ENCODE measurements at places on chromosomes 16 and 17.

GRCh38 chr17:72342061-72342460, 221.2 kb downstream of the SOX9 start:
- no peak for DNase-seq

GRCh38 chr17:44121997-44122815, 1.2 kb downstream of the HDAC5 start:
- no peak for DNase-seq

DNA sequence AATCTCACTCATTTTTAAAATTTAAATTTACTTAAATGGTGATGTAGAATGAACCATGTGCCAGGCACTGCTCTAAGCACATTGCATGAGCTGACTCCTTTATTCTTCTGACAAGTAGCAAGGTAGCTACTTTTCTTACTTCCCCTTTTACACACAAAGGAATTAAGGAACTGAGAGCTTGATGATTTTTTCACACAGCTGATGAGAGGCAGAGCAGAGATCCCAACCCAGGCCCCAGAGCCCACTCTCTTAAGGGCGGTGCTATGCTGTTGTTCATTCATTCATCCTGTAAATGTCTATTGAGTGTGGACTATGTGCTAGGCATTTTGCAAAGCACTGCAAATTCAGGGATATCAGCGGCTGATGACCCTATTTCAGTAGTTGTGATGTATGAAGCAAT, 17.9 kb downstream of the SEC14L5 start:
- no peak for DNase-seq

GRCh38 chr16:67923414-67924116, 8.1 kb downstream of the CTRL start:
- no peak for DNase-seq

DNA sequence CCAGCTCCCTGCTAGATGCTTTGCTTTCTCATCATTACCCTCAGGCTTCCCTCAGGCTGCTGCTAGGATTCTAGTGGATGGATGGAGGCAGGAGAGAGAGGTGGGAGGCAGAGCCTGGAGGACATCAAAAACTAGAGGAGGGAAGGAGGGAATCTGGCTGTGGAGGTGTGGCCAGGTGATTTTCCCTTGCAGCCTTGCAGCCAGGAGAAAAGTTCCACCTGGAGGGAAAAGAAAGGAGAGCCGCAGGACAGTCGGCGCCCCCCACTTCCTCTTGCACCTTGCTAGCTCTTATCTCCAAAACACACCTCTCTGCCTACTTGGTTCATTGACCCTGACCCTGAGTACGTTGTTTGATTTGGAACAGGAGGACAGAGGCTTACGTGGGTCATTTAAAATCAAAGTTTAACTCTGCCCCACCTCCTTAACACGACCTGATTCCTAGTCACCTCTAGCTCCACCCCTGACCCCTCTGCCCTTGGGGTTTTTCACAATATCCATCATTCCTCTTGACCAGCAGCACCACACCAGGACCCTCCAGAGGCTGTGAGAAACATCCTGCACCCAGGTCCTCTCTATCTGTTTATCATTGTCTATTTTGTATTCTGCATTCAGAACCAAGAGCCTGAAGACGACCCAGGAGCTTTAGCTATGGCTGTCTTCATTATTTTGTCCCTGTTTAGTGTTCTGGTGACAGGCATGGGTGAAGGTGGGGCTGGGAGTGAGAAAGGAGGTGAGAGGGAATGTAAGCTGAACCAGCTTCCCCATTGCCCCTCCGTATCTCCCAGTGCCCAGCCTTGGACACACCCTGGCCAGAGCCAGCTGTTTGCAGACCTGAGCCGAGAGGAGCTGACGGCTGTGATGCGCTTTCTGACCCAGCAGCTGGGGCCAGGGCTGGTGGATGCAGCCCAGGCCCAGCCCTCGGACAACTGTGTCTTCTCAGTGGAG, 15.9 kb downstream of the AOC3 start:
- DNase-seq: no peak

GRCh38 chr17:6755281-6755680, 565 bp upstream of the XAF1 start:
- DNase-seq: no peak

DNA sequence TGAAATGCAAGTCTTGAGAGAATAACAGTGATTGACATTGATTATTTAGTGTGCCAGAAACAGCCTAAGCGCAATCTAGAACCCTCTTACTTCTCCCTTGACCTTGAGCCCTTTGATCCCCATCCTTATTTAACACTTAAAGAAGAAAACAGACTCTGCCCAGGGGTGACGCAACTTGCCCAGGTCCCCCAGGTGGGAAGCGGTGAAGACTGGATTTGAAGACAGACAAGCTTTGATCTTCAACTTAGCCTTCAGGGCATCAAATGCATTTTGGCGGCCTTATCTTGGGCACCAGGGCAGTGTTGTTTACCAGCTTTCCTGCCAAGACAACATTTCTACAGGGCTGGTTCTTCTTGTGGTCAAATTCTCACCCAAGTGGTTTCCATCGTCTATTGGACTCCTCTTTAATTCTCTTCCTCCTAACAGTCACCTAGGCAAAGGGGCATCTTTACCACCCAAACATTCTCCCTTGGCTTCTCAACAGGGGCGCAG, 8.9 kb upstream of the CIITA start:
- no peak for DNase-seq

DNA sequence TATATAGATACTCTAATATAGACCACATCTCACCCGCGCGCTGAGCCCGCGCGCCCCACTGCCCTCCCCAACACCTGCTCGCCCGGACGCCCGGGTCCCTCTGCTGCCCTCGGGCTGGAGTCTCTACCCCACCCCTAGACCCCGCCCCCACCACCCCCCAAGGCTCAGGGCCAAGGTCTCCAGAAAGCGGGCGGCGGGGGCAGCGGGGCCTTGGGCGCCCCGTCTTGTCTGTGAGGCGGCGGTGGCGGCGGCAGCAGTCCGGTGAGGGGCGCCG, 2.6 kb downstream of the HES7 start:
- no peak for DNase-seq

DNA sequence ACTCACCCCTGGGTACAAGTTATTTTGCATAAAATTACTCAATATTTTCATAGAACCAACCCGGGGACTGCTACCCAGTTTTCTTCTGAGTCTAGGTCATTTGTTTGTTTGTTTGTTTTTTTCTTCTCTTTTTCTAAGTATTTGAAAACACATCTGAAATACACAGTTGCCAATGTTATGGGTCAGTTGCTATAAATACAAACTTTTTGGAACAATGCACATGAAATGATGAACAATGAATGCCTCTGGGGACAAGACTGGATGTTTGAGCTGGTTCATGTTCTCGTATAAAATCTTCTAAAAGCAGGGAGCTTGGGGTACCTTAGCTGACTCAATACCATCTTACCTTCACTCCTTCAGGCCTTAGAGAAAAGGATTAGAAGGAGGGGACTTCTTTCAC, 30.5 kb downstream of the TMEM238L start:
- no peak for DNase-seq

- DNase-seq: no peak
These were observed 18.1 kb downstream of the SOST start for GRCh38 chr17:43740541-43740940.

GRCh38 chr17:63474174-63474573, 2.7 kb upstream of the ACE start:
- DNase-seq: no peak

DNA sequence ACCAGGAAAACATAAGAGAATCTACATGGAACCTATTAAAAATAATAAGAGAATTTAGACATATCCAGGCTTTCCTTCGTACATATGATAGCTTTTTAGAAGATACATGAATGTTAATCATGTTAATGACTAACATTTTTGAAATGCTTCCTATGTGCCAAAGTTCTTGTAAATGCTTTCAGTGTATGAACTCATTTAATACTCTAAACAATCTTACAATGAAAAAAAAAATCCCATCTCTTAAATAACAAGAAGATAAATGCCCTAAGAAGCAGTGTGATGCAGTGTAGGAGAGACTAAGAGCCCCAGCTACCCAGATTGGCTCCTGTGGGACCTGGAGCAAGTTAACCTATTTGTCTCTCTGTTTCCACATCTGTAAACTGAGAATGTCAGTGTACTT, 220.4 kb upstream of the MYOCD start:
- no peak for DNase-seq

- DNase-seq: no peak
These were observed 1.2 kb upstream of the KRT17 start for GRCh38 chr17:41625602-41626001.

GRCh38 chr17:45332989-45333701, 16.3 kb upstream of the MAP3K14 start:
- no peak for DNase-seq

DNA sequence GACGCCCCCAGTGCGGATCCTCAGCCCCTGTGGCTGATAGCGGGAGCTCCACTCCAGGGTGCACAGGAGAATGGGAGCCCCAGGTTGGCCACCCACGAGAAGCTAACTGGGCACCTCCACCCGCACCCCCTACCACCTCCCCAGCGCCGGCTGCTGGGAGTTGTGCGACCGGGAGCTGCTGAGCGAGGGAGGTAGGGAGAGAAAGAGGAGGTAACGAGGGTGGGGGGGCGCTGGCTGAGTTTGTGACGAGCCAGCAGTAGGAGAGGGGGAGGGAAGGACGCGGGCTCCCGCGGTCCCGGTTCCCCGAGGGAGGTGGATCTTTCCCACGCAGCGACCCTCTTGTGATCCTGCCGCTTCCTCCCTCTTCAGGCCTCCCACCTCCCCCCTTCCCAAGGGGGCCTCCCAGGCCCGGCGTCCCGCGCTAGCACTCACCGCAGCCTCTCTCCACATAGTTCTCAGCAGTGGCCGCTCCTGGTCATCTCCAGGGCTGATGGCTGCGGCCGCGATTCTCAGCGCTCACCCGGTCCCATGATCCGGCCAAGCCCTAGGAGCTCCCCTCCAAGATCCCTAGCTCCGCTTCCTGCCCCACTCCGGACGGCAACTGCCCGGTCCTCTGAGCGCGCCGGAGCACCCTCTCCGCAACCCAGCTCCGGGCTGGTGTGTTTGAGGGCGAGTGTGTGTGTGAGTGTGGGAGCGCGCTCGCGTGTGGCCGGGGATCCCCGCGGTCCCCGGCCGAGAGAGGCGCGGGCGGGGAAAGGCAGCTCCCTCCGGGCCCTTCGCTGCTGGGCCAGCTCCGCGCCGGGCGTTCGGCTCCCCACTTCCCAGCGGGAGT, at the start of gene GRIN2A:
Gene GRIN2A, minus strand, starts transcription at position 207 of the 832 bp plus-strand sequence. CDS start 2,017 bp downstream, outside the sequence.
- DNase-seq: no peak

DNA sequence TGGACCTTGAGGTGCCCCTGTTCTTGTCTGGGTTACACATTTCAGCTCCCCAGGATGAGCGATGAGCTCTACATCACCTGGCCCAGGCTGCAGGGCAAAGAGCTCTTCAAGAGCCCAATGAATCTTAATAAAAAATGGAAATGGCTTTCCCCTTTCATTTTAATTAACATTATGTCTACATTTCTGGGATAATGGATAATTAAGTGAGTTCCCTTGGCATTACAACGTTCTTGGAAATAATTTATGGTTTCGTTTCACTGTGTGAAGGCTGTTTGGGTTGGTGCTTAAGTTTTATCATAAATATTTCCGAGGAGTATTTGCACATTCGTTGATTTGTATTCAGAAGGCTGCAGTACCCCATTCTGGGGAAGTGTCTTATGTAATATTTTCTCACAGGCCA, 678.3 kb upstream of the EEF2KMT start:
- no peak for DNase-seq

DNA sequence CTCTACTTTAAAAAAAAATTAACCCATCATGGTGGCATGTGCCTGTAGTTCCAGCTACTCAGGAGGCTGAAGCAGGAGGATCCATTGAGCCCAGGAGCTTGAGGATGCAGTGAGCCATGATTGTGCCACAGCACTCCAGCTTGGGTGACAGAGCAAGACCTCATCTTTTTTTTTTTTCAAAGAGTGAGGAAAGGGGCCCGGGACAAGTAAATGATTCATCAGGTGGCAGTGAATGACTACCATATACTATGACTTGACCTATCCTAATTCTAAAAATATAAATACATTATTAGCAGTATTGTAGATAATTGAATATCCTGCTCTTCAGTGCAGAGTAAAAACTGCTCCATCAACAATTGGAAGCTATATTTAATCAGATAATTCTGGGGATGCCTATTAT, 55.3 kb downstream of the CLUH start:
- no peak for DNase-seq

DNA sequence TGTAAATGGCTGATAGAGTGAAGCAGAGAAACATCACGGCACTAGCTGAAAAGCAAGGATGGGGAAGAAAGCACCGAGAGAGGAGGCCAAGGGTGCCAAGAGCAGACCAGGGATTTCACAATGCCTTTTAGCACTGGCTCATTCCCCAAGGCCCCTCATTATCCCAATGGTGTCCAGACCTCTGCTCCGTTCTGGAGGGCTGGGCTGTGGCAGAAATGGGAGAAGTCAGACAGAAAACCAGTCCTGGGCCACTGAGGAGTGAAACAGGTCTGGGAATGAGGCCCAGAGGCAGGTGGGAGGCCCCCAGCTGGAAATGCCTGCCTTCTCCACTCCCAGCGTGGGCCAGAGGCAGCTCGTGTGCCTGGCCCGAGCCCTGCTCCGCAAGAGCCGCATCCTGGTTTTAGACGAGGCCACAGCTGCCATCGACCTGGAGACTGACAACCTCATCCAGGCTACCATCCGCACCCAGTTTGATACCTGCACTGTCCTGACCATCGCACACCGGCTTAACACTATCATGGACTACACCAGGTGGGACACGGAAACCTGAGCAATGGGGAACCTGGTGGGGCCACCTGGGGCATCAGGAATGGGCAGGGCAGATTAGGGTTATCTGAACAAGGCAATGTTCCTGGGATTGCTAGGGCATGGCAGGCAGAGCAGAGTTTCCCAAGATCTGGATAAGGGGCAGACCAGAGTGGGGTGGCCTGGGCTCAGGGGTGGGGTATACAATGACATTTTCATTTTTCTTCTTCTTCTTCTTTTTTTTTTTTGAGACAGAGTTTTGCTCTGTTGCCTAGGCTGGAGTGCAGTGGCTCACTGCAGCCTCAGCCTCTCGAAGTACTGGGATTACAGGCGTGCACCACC, 20.3 kb downstream of the ANKRD40 start:
- DNase-seq: no peak

- no peak for DNase-seq
These were observed 55.9 kb downstream of the MFSD11 start for GRCh38 chr17:76793775-76794174.

- peak; percentile 53 for DNase-seq
These were observed 8.4 kb upstream of the SLC47A2 start for GRCh38 chr17:19724501-19725420.

DNA sequence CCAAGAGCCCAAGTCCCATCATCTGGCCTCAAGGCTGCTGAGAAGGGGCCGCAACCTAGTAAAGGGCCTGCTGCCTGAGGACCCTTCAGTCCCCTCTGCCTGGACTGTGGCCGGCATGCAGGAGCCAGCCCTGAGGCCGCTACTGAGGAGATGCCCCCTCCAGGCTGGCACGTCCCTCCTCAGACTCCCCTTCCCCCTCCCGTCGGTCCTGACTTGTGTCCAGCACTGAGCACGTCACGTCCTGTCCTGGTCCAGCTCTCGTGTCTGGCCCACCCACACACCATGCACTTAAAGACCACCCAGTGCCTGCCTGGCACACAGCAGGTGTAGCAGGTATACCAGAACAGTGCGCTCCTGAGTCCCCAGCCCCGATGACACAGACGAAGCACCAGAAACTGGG, 9.6 kb downstream of the MTHFSD start:
- no peak for DNase-seq

Data from stimulated activated CD4-positive, alpha-beta T cell treated with anti-CD3 and anti-CD28 coated beads, Interleukin-2, amount 100 ng/mL, for 48 hours (primary cell).